ENCODE measurements at places on chromosomes 6 and 20.

- peak; percentile 69 for DNase-seq
Measured at GRCh38 chr20:59933849-59934585, 580 bp upstream of the SYCP2 start.

DNA sequence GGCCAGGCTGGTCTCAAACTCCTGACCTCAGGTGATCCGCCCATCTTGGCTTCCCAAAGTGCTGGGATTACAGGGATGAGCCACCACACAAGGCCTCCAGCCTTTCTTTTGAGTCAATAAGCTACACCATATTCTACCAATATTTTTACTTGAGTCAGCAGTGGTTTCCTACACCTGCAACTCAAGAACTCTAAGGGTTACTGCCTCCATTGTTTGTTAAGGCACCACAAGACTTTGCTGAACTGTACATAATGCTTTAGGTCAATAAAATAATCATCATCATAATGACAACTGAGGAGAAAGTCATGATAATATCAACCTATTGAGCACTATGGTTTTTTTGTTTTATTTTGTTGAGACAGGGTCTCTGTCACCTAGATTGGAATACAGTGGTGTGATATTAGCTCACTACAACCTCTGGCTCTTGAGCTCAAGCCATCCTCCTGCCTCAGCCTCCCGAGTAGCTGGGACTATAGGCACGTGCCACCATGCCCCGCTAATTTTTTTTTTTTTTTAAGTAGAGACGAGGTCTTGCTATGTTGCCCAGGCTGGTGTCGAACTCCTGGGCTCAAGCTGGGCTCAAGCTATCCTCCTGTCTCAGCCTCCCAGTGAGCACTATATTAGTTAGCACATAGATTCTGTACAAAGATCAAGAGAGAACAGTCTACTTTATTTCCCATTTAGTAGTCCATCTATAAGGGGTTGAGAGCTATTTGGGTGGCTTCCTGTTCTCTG, 34.9 kb upstream of the ZMYND8 start:
- DNase-seq: no peak

- DNase-seq: peak; percentile 66
Measured at GRCh38 chr6:32086661-32087573, 22.2 kb downstream of the TNXB start.

DNA sequence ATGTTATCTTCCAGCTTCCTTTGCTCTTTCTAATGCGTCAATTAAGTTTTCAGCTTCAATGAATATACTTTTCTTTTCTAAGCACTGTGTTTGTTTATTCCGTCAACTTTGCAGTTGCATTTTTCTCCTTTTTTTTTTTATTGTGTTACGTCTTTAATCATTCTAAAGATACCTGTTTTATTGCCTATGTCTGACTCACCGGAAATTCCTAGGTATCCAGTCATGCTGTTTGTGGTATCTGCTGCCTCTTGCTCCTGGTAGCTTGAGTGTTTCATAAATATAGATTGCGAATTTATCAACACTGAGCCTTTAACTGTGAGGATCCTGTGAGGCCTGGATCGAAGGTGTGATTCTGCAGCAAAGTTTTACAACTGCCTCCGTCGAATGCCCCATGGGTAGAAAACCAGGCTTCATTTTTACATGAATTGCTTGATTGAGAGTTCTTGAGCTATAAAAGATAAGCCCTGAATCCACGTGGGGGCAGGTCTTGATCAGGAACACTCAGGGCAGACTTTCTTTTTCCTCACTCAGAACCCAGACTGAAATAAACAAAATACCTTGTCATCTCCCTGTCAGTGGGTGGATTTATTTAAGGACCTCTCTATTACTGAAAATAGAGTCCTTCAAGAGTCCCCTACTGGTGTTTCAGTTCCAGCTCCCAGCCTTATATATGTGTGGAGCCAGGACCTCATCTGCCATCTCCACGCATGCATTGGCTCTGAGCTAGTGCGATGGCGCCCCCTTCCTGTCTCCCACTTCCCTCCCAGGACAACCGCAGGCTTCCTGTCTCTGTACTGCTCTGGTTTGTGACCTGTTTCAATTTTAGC, 60.1 kb upstream of the LRRC1 start:
- peak; percentile 89 for DNase-seq

DNA sequence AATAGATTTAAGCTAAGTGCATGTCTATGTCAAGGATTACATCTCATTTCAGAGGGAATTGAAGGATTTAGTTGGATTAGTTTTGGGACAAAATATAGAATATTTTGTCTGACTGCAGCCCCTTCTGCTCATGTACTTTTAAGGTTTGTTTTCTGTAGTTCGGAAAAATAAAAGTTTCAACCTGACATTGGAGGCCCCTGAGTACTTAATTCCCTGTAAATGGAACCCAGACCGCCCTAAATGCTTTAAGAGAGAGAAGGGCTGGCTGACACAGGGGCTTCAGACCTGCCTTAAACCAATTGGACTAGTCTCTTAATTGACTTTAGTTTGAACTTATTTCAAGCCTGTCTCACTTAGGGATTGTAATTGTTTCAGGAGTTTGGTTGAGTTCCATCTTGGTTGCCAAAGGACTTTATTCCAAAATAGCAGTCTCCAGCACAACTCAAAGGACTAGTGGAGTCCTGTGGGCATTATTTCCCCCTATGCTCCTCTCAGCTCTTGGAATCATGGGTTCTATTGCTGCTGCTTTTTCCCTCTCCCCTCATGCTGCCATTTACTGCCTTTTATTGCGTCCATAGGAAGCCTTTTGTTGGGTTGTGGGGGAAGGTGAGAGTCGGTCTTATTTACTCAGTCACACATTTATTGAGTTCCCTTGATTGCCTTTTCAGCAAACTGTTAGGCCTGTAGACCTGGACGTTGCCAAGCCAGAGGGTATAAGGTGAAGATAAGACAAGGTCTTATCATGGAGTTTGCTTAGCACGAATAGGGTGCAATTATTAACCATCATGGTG, 14.5 kb downstream of the BRD2 start:
- DNase-seq: no peak

DNA sequence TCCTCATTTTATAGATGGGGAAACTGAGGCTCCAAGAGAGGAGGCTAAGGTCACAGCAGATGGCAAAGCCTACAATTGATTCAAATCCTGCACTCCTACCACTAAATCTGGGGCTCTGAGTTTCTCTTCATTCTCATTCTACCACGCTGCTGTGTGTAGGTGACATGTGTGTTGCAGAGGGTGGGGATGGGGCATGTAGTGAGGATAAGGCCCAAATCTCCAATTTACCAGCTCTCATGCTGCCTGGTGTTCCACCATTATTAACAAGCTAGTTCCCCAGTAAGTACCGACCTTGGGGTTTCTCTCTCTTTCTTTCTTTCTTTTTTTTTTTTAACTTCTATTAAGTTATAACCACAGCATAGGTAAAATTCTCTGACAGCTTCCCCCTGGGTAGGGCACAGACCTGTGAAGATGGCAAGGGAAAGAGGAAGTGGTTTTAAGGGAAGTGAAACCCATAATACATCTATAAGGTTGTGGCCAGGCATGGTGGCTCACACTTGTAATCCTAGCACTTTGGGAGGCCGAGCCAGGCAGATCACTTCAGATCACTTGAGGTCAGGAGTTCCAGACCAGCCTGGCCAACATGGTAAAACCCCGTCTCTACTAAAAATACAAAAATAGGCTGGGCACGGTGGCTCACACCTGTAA, 13.0 kb upstream of the MATN4 start:
- DNase-seq: no peak

- DNase-seq: no peak
Measured at GRCh38 chr6:93962566-93962965, 543.2 kb upstream of the EPHA7 start.

GRCh38 chr6:158584236-158584651, 24.4 kb downstream of the TMEM181 start:
- DNase-seq: no peak

DNA sequence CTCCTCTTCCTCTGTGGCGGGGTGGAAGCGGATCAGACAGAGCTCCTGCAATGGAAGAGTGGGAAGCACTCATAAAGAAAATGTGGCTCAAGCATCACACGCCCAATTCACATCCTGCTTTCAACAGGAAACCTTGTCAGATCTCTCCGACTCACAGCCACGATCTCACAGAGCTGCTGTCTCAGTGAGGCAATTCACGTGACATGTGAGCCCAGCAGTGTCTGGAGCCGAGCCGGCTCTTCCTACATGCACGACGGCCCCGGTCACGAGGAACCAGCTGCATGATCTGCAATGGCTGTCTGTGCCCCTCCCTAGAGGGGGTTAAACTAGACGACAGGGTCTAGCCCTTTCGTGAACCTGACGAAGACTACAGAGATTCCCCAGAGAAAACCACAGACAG, 29.5 kb upstream of the TCFL5 start:
- DNase-seq: no peak

GRCh38 chr6:137010128-137010718, 34.5 kb downstream of the IL20RA start:
- DNase-seq: no peak

DNA sequence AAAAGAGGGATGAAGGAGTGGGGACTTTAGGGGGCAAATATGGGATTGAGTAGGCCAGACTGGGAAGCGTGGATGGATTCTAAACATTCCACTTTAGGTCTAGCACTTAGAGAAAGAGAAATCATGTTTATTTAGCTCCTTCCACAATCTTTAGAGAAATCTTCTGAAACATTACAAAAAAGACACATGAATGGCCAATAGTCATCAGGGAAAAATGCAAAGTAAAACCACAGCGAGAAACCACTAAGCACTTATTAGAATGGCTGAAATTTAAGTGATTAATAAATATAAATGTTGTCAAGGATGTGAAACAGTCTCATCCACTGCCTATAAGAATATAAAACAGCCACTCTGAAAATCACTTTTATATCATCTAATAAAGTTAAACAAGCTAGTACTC, 46.9 kb downstream of the HLA-A start:
- peak; percentile 15 for DNase-seq

DNA sequence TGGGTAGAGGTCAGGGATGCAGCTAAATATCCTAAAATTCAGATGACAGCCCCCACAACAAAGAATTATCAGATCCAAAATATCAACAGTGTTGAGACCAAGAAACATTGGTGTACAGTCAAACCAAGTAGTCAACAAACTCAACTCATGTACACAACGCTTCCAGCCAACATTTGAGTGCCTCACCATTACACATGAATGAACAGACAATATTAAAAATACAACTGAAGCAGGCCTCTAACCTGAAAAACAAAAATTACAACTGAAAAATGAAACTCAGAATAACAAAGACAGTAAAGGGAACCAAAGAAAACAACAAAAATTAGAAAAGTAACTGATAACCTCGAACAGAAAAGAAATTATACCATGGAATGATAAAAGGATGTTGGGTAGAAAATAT, 46.2 kb downstream of the HACE1 start:
- no peak for DNase-seq

GRCh38 chr6:5506597-5506996, 245.3 kb downstream of the FARS2 start:
- no peak for DNase-seq

Data from fibroblast of skin of right quadriceps (primary cell).